ENCODE measurements at places on chromosomes 16 and 17. TPM values are rescaled to one million over a fixed set of nuclear protein-coding genes. Genes with fewer than 3 reads are reported as not detected.

The ITGB3 gene
- total RNA-seq = 1.9 TPM

The PGS1 gene
- total RNA-seq = 70.7 TPM

The TNFRSF17 gene
- not detected for total RNA-seq

The CES5A gene
- total RNA-seq = not detected

The FTSJ3 gene
- 38.9 TPM for total RNA-seq

The HNF1B gene
- not detected for total RNA-seq

The CHRNE gene
- total RNA-seq = 0.33 TPM

- no peak for DNase-seq
These were observed 338.3 kb downstream of the CA10 start for GRCh38 chr17:51820252-51820651.

- no peak for DNase-seq
These were observed 7.3 kb downstream of the DRC7 start for GRCh38 chr16:57701759-57702371.

- DNase-seq = no peak
These were observed 181.5 kb downstream of the ZNF423 start for GRCh38 chr16:49674351-49674851.

- DNase-seq = no peak
These were observed 147.1 kb downstream of the CHD9 start for GRCh38 chr16:53201900-53202299.

- DNase-seq = no peak
These were observed 33.4 kb upstream of the SLC38A10 start for GRCh38 chr17:81328489-81328888.

DNA sequence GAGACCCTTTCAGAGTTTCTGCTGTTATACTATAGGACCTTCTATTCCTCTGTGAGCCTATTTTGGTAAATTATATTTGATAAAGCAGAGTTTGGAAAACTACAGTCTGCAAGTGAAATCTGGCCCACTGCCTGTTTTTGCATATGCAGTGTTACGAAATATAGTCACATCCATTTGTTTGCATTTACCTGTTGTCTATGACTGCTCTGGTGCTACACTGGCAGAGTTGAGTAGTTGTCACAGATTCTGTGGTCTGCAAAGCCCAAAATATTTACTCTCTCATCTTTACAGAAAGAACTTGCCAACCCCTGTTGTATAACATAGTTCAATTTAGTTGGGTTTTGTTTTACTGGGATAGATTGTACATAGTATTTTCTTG is 42.3 kb downstream of the TNRC6A start:
- no peak for DNase-seq

DNA sequence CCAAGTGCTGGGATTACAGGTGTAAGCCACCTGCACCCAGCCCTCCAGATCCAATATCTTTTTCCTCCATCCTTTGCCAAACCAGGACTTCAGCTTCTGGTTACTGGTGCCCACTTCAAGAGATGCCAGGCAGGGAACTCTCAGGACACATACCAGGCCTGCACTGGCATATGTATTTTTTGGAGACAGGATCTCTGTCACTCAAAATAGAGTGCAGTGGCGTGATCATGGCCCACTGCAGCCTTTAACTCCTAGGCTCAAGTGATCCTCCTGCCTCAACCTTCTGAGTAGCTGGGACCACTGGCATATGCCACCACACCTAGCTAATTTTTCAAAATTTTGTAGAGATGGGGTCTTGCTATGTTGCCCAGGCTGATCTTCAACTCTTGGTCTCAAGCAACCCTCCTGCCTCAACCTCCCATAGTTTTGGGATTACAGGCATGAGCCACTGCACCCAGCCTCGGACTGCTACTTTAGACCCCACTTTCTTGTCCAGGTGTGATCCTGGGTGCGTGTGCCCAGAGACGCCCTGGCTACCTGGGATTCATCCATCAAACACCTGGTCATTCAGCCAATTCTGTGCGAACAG is 55.8 kb downstream of the BMERB1 start:
- no peak for DNase-seq

DNA sequence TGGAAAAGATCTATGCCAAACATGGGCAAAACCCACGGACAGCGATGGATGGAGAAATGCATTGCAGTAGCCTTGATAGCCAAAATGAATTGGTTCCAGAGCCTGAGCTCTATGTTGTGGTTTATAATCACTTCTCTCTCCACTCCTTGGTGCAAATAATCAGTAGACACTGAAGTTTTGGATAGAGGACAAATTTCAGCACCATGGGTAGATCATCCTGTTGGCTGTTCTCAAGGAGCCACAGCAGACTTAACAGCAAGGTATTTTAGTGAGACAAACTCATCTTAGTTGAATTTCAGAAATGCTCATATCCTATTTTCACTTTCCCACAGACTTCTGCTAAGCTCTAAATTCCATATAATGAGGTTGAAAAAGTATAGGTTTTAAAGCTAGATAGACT is 88.3 kb upstream of the CCL1 start:
- DNase-seq = no peak

DNA sequence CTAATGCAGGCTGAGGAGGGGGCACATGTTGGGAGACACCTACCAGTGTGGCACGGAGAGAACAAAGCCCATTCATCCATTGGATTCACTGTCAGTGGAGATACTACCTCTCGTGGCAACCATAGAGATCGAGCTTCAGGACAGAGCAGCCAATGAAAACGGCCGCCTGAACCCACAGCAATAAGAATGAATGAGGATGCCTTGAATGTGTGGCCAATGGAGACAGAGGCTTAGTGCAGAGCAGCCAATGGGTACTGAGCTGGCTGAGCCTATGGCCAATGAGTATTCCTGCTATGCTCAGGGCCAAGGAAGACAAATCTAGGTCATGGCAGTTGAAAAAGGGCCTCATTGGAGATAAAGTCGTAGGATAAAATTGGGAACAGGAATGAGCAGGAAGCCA is 10.9 kb downstream of the ARHGEF15 start:
- no peak for DNase-seq

DNA sequence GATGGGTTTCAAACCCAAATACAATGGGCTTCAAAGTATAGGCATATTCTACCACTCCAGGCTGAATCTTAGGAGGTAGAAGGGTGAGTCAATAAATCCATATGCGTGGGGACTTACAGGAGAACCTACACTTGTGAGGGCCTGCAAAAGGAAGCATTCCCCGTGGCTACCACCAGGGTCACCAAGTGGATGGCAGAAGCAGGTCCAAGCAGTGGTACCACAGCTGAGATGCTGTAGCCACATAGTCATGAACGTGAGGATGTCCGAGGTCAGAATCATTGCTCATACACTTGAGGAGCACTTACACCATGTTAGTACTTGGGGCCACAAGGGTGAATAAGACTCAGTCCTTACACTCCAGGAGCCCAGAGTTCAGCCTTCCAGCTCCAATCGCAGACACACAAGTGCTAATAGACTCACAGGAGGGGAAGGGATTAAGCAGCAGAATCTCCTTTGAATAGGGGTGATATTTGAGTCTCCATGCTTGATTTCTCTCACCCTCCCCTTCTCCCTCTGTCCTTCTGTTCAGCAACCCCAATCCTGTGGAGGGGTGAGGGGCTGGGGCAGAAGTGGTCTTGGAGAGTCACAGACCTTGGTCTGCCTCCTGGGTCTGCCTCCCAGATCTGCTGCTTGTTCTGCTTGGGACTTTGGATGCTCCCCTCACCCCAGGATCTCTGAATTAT is 42.5 kb upstream of the ASIC2 start:
- no peak for DNase-seq

- DNase-seq = no peak
These were observed 8.0 kb downstream of the PRSS41 start for GRCh38 chr16:2806286-2806685.

GRCh38 chr17:43579566-43580140 is 33.5 kb upstream of the ETV4 start:
- no peak for DNase-seq

DNA sequence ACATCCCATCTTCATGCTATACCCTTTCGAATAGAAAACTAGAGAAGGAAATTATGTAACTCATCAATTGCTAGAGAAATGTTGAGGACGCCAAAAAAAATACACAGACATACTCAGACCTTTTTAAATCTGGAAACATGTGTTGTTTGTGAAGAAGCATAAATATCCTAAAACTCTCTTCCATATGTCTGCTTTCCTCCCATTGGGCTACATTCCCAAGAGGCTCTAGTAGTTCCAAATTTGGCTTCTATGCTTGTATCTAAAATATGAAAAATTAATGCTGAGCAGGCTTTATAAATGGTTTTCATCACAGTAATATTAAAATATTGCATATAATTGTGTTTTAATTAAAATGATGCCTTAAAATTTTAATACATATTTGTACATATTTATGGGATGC is 297.9 kb upstream of the PSMD7 start:
- DNase-seq = no peak

- DNase-seq = no peak
These were observed 33.9 kb downstream of the CYB5D2 start for GRCh38 chr17:4176808-4177472.

DNA sequence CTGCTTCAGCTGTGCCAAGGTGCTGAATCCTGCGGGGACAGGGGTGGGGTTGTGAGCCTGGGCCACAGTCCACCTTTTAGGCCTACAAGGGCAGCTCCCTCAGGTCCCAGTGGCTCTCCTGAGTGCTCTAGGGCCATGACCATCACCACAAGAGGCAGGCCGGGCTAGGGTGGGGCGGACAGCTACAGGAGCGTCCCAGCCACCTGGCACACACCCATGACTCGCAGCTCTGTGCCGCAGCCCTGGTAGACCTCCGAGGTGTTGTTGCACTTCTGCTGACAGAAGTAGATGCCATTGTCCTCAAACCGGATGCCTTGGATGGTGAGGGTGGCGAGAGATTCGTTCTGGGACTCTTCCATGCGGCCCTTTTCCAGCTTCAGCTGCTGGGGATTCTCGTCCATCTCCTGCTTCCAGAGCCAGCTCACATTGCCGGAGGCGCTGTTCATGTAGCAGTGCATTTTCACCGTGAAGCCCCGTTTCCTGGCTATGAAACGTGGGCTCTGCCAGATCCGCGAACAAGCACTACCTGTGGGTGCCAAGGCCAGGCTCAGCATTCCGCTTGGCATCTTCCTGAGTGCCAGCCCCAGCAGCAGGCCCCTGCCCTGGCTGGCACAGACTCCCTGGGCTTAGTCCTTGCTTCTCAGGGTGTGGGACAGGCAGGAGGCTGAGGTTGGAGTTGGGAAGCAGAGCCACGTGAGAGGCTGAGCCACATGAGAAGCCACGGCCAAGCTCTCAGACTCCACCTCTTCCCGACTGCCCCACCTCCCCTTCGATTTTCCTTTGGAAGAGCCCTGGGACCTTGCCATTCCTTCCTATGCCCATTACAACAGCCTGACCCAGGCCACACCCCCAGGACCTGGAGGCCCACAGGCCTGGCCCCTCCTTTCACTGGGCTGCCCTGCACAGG is 2.0 kb downstream of the CD79B start:
- no peak for DNase-seq

GRCh38 chr17:79990051-79990592 is 45.5 kb downstream of the TBC1D16 start:
- no peak for DNase-seq

DNA sequence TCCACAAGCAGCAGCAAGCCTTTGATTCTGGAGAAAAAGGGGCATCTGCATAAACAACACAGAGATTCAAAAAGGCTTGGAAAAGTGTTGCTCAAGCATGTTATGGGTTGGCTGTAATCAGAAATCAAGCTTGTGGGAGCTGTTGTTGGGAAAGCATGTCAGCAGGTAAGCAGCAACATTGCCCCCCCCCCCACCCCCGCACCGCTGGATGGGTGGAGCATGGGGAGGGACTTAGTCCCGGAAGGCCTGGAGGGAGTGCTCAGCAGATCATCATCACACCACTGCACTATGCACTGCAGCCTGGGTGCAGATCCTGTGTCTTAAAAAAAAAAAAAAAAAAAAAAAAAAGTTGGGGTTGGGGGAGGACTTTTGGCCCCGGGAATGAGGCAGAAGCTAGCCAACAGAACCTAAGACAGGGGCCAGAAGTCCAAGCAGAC is 16.8 kb upstream of the AKAP1 start:
- no peak for DNase-seq

DNA sequence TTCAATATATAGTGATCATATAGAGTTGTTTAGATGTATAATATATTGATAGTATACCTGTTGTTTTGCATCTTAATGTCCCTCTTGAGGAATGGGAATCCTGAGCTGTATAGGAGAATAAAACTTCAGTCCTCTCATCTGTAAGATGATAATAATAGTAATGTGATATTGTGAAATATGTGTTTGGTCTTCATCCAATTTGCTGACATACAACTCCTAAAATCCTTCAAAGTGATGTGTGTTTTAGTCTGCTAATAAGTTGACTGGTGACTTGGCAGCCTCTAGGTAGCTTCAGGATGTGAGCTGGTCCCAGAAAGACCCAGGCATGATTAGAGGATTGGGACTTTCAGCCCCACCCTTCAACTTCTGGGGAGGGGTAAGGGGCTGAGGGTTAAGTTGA is 22.8 kb upstream of the NFAT5 start:
- no peak for DNase-seq

DNA sequence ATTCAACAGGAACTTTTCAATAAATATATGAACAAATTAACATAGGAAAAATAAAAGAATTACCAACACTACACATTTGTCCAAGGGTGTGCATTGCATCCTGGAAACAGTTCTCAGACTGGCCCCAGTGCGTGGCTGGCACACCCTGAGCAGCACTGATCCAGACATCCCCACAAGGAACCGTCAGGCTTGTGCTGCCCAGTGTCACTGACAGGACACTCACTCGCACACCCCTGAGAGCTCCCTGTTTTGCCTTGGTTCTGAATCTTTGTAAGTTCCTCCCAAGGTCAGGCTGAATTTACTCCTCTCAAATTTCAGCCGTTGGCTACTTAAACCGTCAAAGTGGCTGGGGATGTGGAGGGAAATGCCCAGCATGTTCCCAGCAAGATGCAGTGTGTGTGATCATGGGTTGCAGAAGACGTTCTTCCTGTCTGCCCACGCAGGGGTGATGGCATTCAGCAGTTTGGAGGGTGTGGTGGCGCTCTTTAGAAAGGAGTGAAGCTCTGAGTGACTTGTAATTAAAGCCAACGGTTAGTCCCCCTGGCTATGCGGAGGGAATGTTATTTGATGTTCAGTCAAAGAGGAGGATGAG is 1.7 kb downstream of the MT2A start:
- DNase-seq = peak; percentile 54

DNA sequence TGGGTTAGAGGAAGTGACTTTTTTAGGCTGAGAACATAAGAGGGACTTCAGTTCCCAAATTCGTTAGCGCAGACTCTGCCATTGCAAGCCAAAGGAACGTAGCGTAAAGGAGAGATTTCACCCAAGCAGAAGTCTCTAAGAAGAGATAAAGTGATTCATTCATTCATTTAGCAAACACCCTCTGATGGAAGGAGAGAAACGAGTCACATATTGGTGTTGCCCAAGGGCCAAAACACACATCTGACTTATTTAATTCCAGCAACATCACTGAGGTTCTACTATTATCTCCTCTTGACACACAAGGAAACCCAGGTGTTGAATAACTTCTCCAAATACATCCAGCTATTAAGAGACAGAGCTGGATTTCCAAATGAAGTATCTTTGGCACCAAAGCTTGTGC is 85.7 kb upstream of the CACNG3 start:
- DNase-seq = no peak

DNA sequence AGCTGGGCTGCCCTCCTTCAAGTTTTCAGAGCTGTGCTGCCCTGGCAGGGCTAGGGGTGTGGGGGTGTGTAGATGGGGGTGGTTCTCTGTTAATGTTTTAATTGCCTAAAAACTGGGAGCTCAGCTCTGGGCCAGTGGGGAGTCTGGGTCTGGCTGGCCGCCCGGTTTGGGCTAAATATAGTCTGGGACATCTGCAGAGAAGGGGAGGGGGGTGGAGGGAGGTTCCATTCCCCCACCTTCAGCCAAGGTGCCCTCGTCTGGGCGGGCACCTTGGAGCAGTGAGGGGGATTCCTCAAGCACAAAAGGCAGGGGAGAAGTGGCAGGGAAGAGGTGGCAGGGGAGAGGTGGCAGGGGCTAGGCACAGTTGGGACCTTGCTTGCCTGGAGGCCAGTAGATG is 13.0 kb downstream of the RARA start:
- peak; percentile 28 for DNase-seq

GRCh38 chr16:81633680-81634379 is 145.3 kb upstream of the PLCG2 start:
- DNase-seq = no peak
